ENCODE measurements at places on chromosomes 1 and 21. TPM values are rescaled to one million over a fixed set of nuclear protein-coding genes. Genes with fewer than 3 reads are reported as not detected.
A peak's percentile ranks its signal among the peaks of the same experiment; 100 is the strongest.

The CADM3 gene
- 7.8 TPM for total RNA-seq

The DDR2 gene
- 214 TPM for total RNA-seq

GRCh38 chr1:31409946-31410858 is 2.8 kb upstream of the SERINC2 start:
- H3K4me1 ChIP-seq: peaks cover 14% of the 10 kb centered on the region
- DNase-seq: peak; percentile 85
- no peaks in the 10 kb centered on the region for H3K36me3 ChIP-seq
- no peak overlapping the region for H3K4me3 ChIP-seq

- no peak overlapping the region for H3K4me3 ChIP-seq
- H3K27ac ChIP-seq: no peak overlapping the region
- DNase-seq: no peak
Observed at GRCh38 chr21:35681946-35682345, 378.4 kb downstream of the SETD4 start.

DNA sequence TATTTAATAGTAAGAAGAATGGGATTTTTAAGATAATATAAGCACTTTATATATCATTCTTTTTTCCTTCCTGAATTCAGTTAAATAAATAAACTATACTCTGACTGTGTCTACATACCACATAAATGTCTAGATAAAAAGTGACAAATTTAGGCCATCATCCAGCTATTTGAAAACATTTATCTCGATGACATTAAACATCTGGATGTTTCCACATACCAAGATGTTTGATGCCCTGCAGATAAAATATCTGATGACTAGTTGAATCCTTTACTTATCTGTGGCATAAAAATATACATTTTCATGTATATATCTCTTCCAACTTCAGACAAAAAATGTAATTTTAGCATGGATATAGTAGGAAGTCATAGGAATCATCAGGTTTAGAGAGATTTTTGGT is 348.3 kb downstream of the DPYD start:
- no peaks in the 10 kb centered on the region for H3K4me1 ChIP-seq
- no peak overlapping the region for H3K4me3 ChIP-seq
- no peaks in the 10 kb centered on the region for H3K27me3 ChIP-seq
- no peak for DNase-seq
- no peak overlapping the region for H3K27ac ChIP-seq

Data from adrenal gland (tissue), 19 donors.